ENCODE measurements at places on chromosomes 2 and 18. TPM values are rescaled to one million over a fixed set of nuclear protein-coding genes. Genes with fewer than 3 reads are reported as not detected.

The GCG gene
- not detected for total RNA-seq

GRCh38 chr2:154978244-154978643, 279.7 kb downstream of the KCNJ3 start:
- no peak for DNase-seq

DNA sequence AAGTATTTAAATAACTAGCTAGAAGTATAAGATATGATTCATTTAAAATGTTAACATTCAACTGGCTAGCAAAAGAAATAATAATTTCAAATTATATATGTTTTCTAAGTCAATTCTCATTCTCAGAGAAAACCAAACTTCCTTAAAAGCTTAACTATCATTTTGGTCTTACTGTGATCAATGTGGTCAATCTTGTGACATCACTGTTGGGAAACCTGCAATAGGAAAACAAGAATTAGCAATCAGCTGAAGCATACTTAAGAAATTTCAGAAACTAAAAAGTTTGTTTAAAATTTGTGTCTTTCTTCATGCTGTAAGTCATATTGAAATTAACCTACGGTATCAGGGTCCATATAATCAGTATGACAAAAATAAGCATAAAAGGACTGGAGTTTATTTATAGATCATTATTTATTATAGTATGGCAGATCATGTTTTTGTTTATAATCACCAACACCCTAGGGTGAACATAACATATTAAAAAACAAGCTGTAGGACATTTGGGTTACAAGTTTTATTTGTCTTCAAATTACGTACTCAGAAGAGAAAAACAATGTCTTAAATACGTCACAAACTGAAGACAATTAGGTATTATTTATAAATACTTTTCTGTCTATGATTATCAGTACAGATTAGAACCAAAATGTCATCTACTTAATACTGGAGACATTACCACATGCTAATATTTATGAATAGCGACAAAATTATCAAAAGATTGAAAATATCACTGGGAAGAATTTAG, 60.5 kb downstream of the BAZ2B start:
- DNase-seq = no peak

- no peak for DNase-seq
Observed at GRCh38 chr2:158748926-158749590, 46.1 kb upstream of the DAPL1 start.

GRCh38 chr2:215711471-215712034, 275.7 kb upstream of the FN1 start:
- peak; percentile 95 for DNase-seq

The IL37 gene
- not detected for total RNA-seq

The CCDC85A gene
- total RNA-seq = 0.15 TPM

DNA sequence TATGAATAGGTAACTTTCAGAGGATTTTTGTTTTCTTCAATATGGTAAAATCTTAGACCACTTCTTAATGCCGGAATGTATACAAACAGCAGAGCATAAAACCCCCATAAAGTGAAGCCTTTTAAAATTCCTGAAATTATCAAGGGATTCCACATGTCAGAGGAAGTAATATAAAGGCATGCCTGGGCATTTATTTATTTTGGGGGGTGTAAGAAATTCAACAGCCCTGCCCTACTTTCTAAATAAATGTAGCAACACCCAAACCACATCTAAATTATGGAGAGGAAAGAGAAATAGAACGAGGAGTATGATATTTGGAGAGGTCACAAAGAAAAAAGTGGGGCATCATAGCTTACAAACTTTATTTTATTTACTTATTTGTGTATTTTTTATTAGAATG, 9.9 kb downstream of the CHST9 start:
- DNase-seq = no peak

The PTPRM gene
- 103 TPM for total RNA-seq

GRCh38 chr2:10537522-10538199, 89.5 kb upstream of the ODC1 start:
- DNase-seq = no peak

DNA sequence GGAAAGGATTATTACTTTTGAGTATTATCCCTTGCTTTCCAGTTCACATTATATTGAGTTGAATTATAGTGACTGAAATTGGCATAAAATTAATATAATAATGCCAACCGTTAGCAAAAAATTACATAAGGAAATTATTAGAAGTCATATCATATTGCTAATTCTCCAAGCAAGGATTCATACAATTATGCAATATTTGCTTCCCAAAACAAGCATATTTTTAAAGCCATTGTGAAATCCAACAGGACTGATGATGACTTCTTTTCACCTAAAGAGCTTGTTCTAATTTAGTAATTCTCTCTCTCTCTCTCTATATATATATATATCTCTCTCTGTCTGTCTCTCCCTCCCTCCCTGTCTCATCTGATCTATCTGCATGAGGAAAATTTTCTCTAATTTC, 283.5 kb downstream of the DSEL start:
- DNase-seq = no peak

- DNase-seq = peak; percentile 90
Observed at GRCh38 chr2:28624793-28625701, 126.6 kb upstream of the PPP1CB start.

DNA sequence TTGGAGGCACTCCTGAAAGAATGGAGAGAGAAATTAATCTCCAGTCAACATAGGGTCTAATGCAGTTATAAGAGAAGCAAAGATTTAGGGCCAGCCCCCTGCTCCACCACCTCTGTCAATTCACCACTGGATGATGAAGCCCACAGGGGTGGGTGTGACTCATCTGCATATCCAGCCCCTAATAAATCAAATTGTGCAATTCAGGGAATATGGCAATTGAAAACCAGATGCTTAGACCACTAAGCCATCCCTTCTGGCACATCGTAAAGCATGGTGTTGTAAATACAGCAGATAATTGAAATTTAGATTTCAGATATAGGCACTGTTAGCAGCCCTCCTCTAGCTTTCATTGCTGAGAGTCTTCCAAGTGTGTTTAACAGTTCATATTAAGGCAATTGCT, 541.4 kb downstream of the PARD3B start:
- DNase-seq = no peak

DNA sequence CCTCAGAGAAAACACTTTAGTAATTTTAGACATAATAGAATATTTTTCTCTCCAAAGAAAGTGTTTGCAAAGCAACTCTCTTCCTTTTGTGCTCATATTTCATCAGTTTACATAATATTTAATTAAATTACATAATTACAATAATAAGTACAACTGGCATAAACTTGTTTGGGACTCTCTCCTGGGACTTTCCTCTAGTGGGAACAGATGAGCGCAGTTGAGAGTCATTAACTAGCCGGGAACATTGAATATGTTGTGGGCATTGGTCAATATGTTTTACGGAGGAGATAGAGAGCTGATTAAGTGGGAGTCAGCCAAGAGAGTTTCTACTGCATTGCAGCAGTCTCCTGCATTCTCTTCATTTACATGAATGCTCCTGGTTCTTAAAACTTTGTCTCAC, 607.7 kb downstream of the ARHGAP15 start:
- no peak for DNase-seq

The LOXL3 gene
- 1.1 TPM for total RNA-seq

- peak; percentile 91 for DNase-seq
Observed at GRCh38 chr2:136909777-136910176, 144.4 kb downstream of the THSD7B start.

The ZSCAN30 gene
- total RNA-seq = 15.6 TPM

The TUBA4B gene
- total RNA-seq = 0.25 TPM

The CYP27C1 gene
- total RNA-seq = 1.5 TPM

The DLGAP1 gene
- 7.2 TPM for total RNA-seq

The ZNF519 gene
- 5.0 TPM for total RNA-seq

- no peak for DNase-seq
Observed at GRCh38 chr2:101188683-101189405, 37.7 kb upstream of the TBC1D8 start.

The RNF25 gene
- total RNA-seq = 21.1 TPM

DNA sequence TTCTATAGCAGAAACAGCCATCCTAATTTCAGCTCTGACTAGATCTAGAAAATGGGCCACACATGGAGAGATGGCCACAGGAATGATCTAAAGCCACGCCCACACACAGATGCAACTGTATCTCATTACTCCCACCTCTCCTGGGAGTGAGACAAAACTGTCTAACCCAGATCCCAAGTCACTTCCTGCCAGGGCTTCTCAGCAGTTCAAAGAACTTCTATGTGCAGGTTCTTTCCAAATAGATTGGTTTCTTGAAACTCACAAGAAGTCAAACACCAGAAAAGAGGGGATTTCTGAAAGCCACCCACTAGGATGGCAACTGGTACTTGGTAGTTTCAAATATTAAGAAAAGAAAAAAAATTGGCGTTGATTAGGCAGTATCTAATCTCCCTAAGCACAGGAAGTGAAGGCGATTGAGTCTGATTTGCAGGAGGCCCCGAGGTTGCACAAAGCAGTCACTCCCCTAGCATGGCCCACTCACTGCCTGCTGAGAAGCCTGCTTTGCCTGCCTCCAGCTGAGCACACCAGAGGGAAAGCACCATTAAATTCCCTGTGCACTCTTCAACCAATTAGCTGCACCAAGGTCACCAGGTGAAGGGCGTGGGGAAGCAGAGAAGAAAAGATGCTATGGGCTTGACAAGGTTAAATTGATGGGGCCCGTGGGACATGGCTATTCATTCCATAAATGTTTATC, 51.1 kb downstream of the PAPOLG start:
- peak; percentile 6 for DNase-seq

- no peak for DNase-seq
Observed at GRCh38 chr2:240739797-240740196, 48.1 kb downstream of the AQP12A start.

DNA sequence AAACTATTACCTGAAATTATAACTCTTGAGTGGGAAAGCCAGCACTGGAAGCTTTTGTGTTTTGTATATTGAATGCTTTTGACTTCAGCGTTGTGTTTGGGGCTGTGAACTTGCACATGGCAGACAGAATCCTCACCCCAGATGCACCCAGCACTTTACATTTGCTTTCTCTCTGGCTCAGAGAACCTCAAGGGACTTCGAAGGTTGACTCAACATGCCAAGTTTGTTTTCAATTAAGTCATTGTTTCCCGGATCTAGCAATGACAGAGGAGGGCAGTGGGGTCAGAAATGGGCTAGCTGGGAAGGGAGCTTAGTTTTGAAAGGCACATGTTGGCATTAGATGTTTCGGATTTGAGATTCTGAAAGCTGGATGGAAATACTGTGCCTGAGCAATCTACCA, 22.4 kb downstream of the TET3 start:
- no peak for DNase-seq

- DNase-seq = peak; percentile 47
Observed at GRCh38 chr2:119111115-119111975, 47.2 kb downstream of the C1QL2 start.

- DNase-seq = peak; percentile 46
Observed at GRCh38 chr2:221347471-221347870, 224.6 kb downstream of the EPHA4 start.

DNA sequence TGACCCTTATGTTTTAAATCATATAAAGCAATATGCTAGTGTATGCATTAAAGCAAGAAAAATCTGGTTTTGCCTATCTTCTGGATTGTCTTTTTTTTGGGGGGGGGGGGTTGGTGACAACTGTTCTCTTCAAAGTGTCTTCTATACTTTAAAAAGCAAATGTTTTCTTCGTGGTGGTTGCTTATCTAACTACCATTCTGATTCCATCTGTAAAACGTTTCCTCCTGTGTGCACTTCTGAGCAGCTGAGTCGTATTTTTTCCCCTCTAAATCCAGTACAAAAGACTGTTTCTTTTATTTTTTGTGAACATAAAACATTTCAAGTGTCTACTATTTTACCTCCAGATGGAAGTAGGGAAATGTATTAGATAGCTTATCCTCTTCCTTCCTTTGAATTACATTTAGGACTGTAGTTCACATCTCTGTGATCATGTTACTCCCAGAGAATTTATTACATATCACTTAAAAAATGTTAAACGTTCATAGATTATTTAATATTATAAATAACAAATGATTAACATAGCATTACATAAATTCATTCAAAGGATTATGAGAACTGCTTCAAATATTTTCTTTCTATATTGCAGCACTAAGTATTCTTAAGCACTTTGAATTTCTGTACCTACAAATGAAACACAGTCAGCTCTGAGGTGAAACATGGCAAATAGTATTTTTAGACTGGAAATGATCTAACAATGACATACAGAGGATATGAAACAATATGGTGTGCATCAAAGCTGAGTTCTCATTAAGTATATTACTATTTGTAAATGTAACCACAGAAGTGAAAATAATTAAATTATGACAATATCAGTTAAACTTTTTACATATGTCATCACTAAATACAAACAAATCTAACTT, 56.4 kb downstream of the SCN3A start:
- no peak for DNase-seq

The CDH7 gene
- total RNA-seq = not detected

DNA sequence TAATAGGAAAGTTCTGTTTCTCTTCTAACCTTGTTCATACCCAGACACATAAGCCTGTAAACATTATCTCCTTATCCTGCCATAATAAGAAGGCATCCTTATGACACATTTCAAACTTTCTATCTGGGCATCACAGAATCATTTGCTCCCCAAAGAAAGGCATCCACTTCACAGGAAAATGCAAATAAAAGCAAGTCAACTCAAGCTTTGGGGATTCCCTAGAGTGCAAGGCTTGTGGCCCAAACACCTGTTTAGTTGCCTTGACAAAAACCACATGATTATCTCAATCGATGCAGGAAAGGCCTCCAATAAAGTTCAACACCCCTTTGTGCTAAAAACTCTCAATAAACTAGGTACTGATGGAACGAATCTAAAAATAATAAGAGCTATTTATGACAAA, 195.7 kb upstream of the GALNT5 start:
- DNase-seq = no peak

DNA sequence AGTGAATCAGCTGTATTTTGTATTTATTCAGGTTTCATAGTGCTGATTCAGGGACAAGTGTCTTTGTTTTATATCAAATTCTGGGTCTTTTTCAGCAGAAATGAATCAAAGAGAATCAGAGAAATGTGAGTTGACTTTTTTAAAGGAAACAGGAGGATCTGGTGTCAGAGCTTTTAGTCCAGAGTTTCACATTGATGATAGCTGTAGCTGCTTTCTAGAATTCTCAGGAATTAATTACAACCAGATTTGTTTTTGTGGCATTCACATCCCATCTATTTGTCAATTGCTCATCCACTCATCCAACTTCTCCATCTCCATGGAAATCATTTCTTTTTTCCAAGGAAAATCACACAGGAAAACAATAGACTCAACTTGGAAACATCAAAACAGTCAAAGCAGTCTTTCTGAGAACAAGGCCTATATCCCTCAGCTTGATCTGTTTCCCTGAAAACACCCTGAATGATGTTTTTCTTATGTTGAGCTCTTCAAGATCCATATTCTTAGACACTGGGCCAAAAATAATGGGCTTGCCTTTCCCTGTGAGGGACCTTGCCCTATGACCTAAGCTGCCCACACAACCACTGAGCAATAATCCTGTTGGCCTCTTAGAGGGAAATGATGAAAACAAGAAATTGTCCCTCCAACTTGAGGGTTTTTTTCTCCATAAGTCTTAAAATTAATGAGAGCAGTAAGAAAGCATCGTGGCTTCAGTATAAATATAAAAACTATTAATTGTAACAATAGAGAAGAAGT, 249.5 kb upstream of the FN1 start:
- no peak for DNase-seq

GRCh38 chr2:8693157-8693821, 11.4 kb downstream of the ID2 start:
- DNase-seq = no peak

The GKN1 gene
- total RNA-seq = not detected

All from renal cortical epithelial cell (primary cell).